ENCODE measurements at places on chromosomes 12 and 14.
A peak's percentile ranks its signal among the peaks of the same experiment; 100 is the strongest.

GRCh38 chr12:113831016-113831415 lies 135.1 kb downstream of the RBM19 start:
- no peaks in the 10 kb centered on the region for H3K36me3 ChIP-seq
- no peak overlapping the region for H3K27ac ChIP-seq
- peaks cover 5% of the 10 kb centered on the region for H3K4me1 ChIP-seq
- H3K4me3 ChIP-seq, result no peak overlapping the region
- H3K27me3 ChIP-seq, result no peaks in the 10 kb centered on the region
- no peak for DNase-seq

DNA sequence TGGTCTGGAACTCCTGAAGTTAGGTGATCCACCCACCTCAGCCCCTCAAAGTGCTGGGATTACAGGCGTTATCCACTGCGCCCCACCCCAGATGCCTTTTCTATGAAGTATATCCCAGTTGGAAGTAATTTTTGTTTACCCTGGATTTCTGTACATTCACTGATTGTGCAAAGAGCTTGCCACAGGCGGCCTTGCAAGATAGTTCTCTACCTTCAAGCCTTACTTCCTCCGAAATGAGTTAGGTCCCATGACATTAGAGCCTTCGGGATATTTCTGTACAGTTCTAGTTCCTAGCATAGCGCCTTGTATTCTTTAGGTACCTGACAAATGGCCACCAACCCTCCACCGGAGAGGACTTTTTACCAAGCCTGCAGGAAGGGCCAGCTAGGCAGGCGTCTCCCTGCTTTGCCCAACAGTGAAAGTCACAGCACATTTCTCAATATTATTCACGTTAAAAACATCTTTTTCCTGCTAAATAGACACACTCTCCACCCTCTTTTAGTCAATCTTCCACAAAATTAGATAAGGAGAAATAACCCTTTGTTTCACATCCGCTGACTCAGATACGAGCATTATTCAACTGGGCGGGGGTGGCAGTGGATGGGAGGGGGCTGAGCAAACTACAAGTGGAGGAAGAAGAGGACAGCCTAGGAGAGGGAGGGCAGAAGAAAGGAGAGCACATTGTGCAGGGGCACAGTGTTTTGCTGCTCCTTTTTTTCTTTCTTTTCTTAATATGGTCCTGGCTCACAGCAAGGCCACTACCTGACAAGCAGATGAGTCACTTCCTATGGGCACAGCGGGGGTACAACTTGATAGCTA lies 40.0 kb upstream of the CAPRIN2 start:
- peaks cover 12% of the 10 kb centered on the region for H3K4me1 ChIP-seq
- no peak overlapping the region for H3K27ac ChIP-seq
- H3K36me3 ChIP-seq, result no peaks in the 10 kb centered on the region
- DNase-seq, result no peak
- peaks cover 30% of the 10 kb centered on the region for H3K27me3 ChIP-seq

DNA sequence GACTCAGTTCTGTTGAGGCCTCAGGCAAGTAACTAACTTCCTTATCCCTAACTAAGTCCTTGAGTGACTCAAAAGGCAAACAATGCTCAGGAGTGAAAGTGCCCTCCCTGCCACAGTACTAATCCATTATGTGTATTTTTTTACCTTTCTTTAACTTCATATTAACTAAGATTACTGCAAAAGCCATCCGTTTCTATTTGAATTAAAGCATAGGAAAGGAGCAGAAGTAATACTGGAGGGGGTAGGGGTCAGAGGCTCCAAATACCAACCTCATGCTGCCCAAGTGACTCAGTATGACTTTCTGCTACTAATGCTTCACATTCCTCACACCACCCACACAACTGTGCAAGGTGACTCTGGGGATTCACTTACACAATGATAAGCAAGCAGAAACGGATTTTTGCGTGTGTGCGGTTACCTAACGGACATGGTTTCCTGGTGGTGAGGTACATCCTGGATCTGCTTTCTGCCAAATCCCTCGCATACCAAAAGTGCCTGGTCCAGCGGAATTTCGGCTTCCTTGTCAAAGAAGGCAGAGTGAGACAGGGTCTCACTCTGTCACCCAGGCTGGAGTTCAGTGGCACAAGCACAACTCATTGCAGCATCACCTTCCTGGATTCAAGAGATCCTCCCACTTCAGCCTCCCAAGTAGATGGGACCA lies 25.1 kb downstream of the MOK start:
- H3K4me3 ChIP-seq, result no peak overlapping the region
- DNase-seq, result no peak
- peak overlapping the region; percentile 47 for H3K27ac ChIP-seq

GRCh38 chr14:49999146-49999761 lies 106.4 kb downstream of the ARF6 start:
- H3K27ac ChIP-seq, result peak overlapping the region; percentile 98
- no peaks in the 10 kb centered on the region for H3K36me3 ChIP-seq
- H3K4me1 ChIP-seq, result peaks cover 53% of the 10 kb centered on the region
- no peaks in the 10 kb centered on the region for H3K27me3 ChIP-seq
- no peak for DNase-seq
- H3K4me3 ChIP-seq, result no peak overlapping the region

- no peak overlapping the region for H3K4me3 ChIP-seq
- no peak overlapping the region for H3K27ac ChIP-seq
- no peak for DNase-seq
- peaks cover 2% of the 10 kb centered on the region for H3K36me3 ChIP-seq
Observed at GRCh38 chr12:29164477-29165393, 15.7 kb downstream of the FAR2 start.

DNA sequence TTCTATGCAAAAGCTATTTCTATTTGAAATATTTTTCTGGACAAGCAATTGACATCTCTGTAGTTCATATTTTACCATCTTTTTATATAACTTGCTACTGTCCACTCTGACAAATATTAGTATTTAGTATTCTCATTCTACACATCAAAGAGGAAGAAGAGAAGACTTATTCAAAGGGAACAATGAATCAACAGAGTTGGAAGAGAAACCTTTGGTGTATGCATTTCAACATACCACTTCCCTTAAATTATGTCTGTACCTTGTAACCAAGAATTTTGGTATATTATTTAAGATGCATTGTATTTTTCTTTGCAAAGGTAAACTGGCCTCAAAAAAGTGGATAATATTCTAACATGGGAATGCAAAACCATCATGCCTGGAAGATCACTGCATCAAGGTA lies 72.1 kb upstream of the DUSP6 start:
- no peak overlapping the region for H3K4me3 ChIP-seq
- H3K27me3 ChIP-seq, result no peaks in the 10 kb centered on the region
- no peaks in the 10 kb centered on the region for H3K4me1 ChIP-seq

- no peak for DNase-seq
- H3K27ac ChIP-seq, result no peak overlapping the region
- H3K27me3 ChIP-seq, result peaks cover 19% of the 10 kb centered on the region
Observed at GRCh38 chr12:130286041-130286440, 51.6 kb upstream of the PIWIL1 start.

DNA sequence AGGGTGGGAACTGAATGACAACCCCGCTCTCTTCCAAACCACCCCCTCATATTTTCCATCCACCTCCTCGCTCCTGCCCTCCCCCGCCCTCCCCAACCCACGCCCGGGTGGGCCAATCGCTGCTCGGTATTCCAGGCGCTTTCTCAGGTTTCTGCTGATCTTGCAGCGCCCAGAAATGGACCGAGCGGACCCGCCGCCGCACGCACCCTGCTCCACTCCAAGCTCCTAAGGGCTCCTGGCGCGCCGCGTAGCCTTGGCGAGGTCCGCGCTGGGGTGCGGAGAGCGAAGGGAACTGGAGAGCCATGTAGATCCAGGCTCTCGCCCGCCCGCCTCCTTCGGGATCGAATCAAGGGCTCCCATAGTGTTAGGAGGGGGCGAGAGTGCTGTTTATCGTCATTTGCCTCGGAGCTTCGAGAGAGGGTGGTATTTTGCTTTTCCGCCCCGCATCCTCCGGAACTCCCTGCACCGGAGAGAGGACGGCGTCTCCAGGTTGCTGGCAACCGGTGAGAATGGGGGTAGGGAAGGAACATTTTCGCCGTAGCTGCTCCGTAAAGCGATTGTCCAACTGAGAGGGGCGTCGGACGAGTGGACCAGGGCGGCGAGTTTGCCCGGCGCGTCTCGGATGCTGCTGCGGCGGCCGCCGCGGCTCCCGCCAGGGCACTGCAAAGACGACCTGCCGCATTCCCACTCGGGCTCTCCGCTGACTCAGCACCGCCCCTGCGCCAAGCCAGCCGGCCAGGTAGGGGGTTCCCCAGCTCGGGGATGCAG lies at the start of gene KCNA1:
Gene KCNA1, plus strand, starts transcription at position 172 of the 768 bp plus-strand sequence. CDS start 1,474 bp downstream, outside the sequence.
- DNase-seq, result no peak
- H3K27ac ChIP-seq, result no peak within 1 kb of the TSS
- H3K4me3 ChIP-seq, result peak within 1 kb of the TSS; percentile 64

DNA sequence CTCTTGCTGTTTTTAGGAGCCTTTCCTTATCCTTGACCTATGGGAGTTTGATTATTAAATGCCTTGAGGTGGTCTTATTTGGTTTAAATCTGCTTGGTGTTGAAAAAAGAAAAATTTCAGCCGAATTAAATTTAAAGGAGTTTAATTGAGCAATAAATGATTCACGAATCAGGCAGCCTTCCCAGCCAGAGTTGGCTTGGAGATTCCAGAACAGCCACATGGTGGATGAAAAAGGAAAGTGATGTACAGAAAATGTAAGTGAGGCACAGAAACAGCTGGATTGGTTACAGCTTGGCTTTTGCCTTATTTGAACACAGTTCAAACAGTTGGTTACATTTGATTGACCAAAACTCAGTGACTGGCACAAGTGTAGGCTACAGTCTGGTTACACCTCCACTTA lies 69.7 kb downstream of the WASHC3 start:
- H3K4me3 ChIP-seq, result no peak overlapping the region
- DNase-seq, result no peak
- no peaks in the 10 kb centered on the region for H3K36me3 ChIP-seq
- H3K4me1 ChIP-seq, result no peaks in the 10 kb centered on the region

GRCh38 chr12:26648584-26648983 lies 184.4 kb downstream of the ITPR2 start:
- H3K27ac ChIP-seq, result peak overlapping the region; percentile 95
- DNase-seq, result no peak
- H3K36me3 ChIP-seq, result peaks cover 46% of the 10 kb centered on the region
- peaks cover 29% of the 10 kb centered on the region for H3K4me1 ChIP-seq
- H3K4me3 ChIP-seq, result no peak overlapping the region

GRCh38 chr12:116926283-116927243 lies 15.8 kb downstream of the FBXW8 start:
- no peak overlapping the region for H3K4me3 ChIP-seq
- no peak overlapping the region for H3K27ac ChIP-seq
- no peaks in the 10 kb centered on the region for H3K27me3 ChIP-seq

DNA sequence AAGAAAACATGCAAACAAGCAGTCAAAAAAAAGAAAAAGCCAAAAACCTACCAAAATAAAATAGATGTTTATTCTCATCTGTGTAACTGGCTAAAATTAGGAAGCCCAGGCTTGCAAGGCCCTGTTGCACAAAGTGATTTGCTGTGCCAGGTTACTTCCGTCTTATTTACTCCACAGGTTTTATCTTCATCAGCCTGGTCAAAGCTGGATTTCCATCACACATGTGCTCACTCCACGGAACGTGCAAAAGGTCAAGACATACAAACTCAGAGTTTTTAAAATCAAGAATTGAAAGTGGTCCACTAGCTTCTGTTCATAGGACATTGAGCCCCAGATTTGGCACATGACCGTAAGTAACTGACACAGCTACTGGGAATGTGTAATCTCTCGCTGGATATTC lies 14.8 kb downstream of the KCNJ8 start:
- H3K27ac ChIP-seq, result no peak overlapping the region
- H3K27me3 ChIP-seq, result peaks cover 12% of the 10 kb centered on the region
- DNase-seq, result no peak
- no peak overlapping the region for H3K4me3 ChIP-seq

DNA sequence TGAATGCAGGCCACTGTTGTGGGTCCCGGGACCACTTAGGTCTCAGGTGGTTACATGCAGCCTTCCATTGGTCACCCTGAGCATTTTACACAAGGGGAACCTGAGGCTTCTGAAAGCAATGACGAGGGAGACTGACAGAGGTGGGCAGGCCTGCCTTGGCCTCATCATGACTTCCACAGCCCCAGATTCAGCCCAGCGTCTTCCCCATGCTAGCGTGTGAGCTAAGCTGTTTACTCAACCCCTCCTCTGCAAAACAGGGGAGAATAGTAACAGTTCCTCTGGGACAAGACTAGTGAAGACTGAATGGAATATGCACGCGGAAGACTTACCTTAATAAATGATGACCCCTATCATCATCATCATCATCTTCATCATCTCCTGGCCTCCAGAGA lies 46.8 kb downstream of the VWF start:
- no peak overlapping the region for H3K27ac ChIP-seq
- H3K27me3 ChIP-seq, result peaks cover 7% of the 10 kb centered on the region
- peaks cover 15% of the 10 kb centered on the region for H3K4me1 ChIP-seq

DNA sequence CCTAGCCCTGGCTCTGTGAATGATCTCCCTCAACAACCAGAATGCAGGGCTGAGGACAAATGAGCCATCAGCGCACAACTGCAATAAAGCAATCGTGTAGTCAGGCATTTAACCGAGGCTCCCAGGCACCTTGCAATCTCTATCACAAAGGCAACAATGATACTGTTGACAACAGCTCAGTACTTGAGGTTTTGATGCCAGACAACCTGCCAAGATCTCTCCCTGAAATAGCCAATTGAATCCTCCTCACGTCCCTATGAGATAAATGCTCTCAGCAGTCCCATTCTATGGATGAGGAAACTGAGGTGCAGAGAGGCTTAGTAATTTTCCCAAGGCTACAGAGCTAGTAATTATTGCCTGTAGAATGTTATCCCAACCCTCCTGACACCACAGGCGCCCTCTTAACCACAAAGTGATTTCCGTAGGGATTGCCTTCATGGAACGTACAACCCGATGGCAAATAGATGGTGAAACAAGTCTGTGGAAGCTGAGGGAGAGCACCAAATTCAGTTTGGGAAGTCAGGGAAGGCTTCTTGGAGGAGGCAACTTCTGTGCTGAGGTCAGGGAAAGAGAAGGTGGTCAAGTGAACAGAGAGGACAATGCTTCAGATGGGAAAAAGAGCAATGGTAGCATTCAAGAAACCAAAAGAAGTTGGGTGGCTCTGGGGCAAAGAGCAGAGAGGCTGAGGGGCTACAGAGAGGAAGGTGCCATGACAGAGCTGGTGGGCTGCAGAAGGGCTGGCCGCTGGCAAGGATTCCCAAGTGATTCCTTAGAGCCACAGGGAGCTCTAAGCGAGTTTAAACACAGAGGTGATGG lies 12.6 kb downstream of the SERPINA3 start:
- H3K4me3 ChIP-seq, result no peak overlapping the region
- DNase-seq, result no peak
- peaks cover 35% of the 10 kb centered on the region for H3K27me3 ChIP-seq
- no peak overlapping the region for H3K27ac ChIP-seq
- no peaks in the 10 kb centered on the region for H3K4me1 ChIP-seq
- no peaks in the 10 kb centered on the region for H3K36me3 ChIP-seq

GRCh38 chr12:51841727-51842126 lies 6.8 kb downstream of the FIGNL2 start:
- no peaks in the 10 kb centered on the region for H3K27me3 ChIP-seq
- H3K4me1 ChIP-seq, result peaks cover 56% of the 10 kb centered on the region
- DNase-seq, result no peak
- H3K36me3 ChIP-seq, result no peaks in the 10 kb centered on the region
- H3K27ac ChIP-seq, result peak overlapping the region; percentile 21

- no peaks in the 10 kb centered on the region for H3K36me3 ChIP-seq
- H3K4me3 ChIP-seq, result no peak overlapping the region
- no peaks in the 10 kb centered on the region for H3K27me3 ChIP-seq
- H3K4me1 ChIP-seq, result no peaks in the 10 kb centered on the region
Observed at GRCh38 chr14:48023881-48024280, 348.5 kb upstream of the MDGA2 start.
